ENCODE measurements at places on chromosomes 16 and 17.

DNA sequence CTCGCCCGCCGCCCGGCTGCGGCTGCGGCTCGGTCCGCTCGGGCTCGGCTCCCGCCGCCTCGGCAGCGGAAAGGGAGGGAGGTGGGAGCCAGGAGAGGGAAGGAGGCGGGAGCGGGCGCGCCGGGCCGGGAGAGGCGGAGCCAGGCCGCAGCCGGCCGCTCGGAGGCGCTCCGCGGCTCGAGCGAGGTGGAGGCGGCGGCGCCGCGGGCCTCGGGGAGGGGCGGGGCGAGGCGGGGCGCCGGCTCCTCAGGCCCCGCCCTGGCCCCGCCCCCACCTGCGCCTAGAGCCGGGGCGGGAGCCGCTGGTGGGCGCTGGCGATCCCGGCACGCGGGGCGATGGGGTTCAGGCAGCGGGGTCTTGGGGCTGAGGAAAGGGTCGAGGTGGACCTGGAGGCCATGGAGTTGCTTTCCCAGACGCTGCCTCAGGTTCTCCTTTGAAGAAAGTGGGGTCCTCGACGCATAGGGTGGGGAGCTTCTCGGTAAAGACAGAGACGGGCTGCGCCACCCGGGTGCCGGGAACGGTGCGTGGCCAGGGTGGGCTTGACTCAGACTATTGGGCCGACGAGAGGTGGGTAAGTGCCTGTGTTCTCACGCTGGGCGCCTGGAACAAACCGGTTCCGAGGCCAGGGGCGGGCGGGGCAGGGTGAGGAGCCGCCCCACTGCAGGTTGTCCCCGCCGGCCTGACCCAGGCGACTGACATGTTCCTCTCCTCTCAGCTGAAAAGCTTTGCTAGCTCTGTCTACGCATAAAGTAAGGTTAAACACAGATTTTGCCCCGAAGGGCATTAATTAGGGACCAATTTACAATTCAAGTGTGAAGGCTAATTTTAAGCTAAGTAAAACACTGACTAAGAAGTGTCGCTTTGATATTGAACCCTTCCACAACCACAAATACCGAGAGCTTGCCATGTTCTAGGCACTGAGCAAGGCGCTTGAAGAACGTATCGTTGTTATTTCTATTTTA lies at the start of gene CMTM4:
CMTM4 (minus strand) TSS at position 75 of the 962 bp plus-strand sequence. CDS start 218 bp downstream, outside the sequence.
- peak; percentile 80 for DNase-seq

DNA sequence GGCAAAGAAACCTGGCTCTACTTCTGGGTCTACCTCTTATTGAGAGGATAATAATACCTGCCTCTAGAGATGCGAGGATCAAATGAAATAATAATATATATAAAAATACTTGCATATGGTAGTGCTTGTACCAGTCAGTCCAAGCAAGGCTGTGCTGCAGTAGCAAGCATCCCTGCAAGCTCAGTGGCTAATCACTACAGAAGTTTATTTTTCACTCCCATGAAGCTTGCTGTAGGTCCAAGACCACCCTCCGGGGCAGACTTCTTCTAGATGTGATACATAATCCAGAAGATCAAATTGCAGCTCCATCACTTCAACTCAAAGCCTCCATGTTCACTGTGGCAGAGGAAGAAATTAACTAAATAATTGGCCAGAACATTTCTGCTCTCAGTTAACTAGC lies 48.9 kb upstream of the NKD1 start:
- DNase-seq, result no peak

- no peak for DNase-seq
Measured at GRCh38 chr17:64544742-64545141, 38.0 kb downstream of the CEP95 start.

DNA sequence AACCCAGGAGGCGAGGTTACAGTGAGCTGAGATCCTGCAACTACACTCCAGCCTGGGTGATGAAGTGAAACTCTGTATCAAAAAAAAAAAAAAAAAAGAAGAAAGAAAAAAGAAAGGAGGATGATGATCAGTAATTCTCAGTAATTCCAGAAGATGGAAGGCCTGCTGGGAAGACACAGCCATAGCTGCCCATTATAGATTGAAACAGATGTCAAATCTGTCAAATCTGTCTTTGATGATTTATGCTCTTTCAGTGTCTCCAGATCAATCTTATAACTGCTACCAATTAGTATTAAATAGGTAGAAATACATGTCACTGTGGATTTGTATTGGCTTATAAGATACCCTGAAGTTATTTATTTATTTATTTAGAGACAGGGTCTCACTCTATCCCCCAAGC lies 42.9 kb upstream of the CPPED1 start:
- no peak for DNase-seq

- DNase-seq, result no peak
Measured at GRCh38 chr16:57329718-57330327, 28.8 kb upstream of the CCL22 start.

DNA sequence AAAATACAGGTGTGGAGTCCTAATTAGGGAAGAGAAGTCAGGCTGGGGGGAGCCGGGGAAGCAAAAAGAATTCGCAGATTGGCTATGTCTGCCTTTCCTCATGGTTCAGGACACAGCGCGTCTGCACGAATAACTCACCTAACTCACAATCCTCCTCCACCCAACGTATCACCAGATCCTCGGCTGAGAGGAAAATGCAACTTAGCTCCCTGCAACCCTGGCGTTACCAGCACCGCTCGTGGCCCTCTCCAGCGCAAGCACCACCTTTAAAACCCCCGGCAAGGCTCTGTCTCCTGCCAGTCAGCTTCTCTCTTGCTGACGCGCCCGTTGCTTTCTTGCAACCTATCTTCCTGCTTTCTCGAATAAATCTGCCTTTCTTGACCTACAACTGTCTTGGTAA lies 49.8 kb upstream of the METRNL start:
- DNase-seq, result no peak

GRCh38 chr17:27420211-27420950 lies 35.9 kb upstream of the KSR1 start:
- no peak for DNase-seq

- peak; percentile 15 for DNase-seq
Measured at GRCh38 chr17:7132511-7133094, 18.0 kb upstream of the ASGR2 start.

GRCh38 chr16:70483426-70483825 lies 29.0 kb downstream of the FCSK start:
- no peak for DNase-seq

GRCh38 chr17:1992541-1992940 lies 32.6 kb downstream of the RTN4RL1 start:
- DNase-seq, result no peak

- no peak for DNase-seq
Measured at GRCh38 chr17:81083125-81083765, 48.3 kb downstream of the BAIAP2 start.

GRCh38 chr16:63943566-63943965 lies 1178.3 kb downstream of the CDH11 start:
- no peak for DNase-seq

- DNase-seq, result no peak
Measured at GRCh38 chr17:46195939-46196716, 2.9 kb upstream of the KANSL1 start.

DNA sequence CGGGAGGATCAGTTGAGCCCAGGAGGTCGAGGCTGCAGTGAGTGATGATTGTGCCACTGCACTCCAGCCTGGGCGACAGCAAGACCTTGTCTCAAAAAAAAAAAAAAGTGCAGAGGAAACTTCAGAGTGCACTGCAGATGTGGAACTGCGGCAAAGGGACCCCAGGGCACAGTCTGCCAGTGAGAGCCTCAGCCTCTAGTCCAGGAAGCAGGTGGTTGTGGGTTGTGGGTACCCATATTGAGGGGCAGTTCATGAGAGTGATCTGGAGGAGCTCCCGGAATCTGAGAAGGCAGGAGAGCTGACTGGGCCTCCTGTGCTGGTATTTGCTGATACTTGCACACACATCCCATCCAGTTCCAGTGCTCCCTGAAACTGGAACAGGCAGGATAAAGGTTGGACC lies 13.1 kb downstream of the FOXN1 start:
- DNase-seq, result no peak

DNA sequence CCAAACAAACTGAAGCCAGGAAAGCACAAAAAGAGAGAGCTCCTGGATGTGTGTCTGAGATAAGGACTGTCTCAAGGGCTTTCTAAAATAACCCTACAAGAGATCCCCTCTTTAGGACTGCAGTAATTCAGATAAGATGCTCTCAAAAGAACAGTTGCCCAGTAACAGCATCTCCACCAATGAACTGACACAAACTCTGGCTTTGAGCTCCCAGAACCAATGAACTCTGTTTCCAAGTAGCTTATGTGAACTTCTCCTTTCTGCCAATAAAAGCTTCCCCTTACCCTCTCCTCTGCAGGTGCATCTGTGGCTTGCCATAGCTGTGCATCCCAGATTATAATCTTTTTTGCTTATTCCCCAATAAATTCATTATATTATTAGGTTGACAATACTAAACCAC lies 421.5 kb downstream of the SLC39A11 start:
- DNase-seq, result no peak

DNA sequence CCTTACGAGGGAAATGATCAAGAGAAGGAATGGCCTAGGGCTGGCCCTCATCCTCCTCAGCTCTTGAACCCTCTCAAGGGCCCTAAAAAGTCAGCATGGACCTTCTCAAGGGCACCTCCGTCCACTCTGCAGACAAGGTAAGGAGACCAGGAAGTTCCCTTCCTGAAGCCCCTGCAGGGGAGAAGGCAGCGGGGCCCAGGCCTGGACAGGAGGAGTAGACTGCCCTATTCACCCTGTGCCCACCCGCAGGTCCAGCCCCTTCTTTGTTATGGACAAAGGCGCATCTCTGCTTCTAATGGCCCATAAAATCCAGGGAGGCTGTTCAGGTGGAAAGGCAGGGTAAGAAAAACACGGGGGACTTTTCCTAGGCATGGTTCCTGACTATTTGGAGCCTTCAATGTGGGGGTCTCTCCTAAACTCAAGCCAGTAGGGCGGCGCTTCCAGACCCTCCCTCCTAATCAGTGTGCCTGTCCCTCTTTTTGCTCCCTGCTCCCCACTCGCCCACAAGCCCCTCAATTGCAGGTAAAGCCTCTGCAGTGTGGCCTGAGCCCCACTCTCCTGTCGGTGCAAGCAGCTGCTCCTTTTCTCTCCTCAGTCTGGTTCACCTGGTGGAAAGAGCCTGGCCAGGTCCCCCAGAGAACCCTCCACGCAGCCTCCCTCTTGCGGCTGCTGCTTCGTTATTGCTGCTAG lies 28.2 kb downstream of the AXIN2 start:
- no peak for DNase-seq

DNA sequence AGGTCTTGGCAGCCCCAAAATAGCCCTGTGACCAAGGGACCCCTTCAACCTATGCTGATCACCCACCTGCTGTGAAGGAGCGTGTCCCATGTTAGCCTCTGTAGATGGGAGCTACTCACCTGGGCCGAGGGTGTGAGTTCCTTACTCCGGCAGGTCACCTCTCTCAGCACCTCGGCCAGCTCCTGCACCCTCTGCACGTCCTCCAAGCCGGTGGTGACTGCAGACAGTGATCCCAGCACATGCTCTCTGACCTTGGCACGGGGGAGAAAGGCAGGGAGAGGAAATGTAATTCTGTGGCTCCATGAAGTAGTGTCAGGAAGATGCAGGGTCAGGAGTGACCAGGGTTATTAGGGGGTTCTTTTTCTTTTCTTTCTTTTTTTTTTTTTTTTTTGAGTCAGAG lies 67.7 kb upstream of the BCO1 start:
- no peak for DNase-seq

GRCh38 chr16:48932216-48932855 lies 322.4 kb upstream of the N4BP1 start:
- no peak for DNase-seq

DNA sequence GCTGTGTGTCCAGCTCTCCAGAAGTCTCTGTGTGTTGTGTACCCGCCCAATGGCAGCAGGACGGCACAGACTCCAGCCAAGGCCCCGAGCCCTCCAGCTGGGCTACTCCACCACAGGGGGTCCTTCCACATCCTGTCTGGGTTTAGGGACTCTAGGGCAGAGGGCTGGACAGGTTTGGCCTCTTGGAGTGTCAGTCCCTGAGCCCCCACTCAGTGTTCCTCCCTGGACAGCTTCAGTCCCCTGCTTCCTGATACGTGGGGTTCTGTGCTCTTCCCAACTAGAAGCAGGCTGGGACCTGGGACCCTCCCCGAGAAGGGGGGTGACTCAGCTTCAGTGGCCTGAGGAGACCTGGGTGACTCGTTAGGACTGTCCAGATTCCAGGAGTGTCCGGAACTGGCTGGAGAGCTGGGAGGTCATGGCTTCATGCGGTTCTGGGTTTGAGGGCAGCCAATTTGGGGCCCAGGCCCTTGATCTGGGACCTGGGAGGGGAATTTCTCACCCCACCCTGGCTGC lies 4.2 kb downstream of the CDK3 start:
- DNase-seq, result no peak

DNA sequence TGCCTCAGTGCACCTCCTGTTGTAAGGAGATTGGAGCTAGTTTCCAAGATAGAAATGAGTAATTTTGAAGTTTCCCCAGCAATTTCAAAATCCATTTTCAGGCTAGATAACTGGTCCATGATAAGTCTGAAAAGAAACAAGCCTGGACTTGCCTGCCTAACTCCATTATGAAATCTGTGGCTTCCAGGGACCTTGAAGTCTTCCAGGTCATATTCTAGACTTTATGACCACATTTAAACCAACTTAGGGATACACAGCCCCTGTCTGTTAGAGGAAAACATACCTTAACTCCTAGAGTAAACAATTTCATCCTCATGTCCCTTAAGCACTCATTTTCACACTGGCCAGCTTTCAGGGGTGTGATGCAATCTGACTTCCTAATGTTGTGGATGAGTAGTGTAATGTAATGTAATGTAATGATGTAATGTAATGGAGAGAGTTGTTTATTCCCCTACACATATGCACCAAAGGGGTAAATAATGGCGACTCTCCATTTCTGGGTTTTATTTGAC lies 96.7 kb upstream of the FAM20A start:
- DNase-seq, result no peak

DNA sequence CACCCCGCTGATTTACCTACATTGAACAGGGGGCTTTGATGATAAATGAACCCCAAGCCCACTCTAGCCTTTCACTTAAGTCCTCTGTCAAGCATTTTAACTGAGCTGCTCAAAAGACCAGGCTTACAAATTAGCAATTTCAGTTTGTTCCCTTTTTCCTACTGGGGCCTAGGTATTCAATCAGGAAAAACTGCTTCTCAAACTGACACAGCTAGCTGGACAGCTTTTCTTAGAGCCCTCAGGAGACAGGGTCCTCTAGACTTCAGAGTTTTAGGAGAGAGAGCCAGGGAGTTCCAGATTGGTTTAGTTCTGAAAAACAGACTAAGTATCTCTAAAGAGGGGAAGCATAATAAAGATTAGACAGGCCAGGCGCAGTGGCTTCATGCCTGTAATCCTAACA lies 6.2 kb upstream of the HEXIM2 start:
- no peak for DNase-seq

GRCh38 chr17:75810216-75810615 lies 25.6 kb downstream of the UNK start:
- DNase-seq, result no peak
